ENCODE measurements at places on chromosomes 5 and 9. TPM values are rescaled to one million over a fixed set of nuclear protein-coding genes. Genes with fewer than 3 reads are reported as not detected.

DNA sequence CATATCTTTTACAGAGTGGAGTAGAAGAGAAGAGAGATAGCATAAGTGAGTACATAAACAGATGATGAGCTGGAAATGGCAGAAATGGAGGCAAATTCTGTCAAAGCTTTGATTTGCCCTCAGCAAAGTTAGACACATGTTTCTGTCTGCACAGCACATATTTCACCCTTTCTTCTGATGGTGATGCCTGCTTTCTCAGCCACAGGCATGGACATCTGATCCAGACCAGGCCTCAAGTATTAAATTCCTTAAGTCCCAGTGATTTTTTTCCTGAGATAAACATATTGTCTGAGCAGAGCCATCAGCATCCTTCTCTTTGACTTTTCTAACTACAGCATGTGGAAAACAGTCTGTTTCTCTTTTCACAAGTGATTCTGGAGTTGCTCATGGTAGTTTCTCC, 409.8 kb downstream of the MAN2A1 start:
- no peak overlapping the region for H3K27ac ChIP-seq
- no peaks in the 10 kb centered on the region for H3K36me3 ChIP-seq
- no peak overlapping the region for H3K4me3 ChIP-seq
- DNase-seq, result no peak
- no peaks in the 10 kb centered on the region for H3K4me1 ChIP-seq
- peaks cover 3% of the 10 kb centered on the region for H3K27me3 ChIP-seq

- no peaks in the 10 kb centered on the region for H3K4me1 ChIP-seq
- DNase-seq, result no peak
- no peaks in the 10 kb centered on the region for H3K27me3 ChIP-seq
- H3K36me3 ChIP-seq, result no peaks in the 10 kb centered on the region
- H3K4me3 ChIP-seq, result no peak overlapping the region
- H3K27ac ChIP-seq, result no peak overlapping the region
These were observed 32.0 kb downstream of the RGS3 start for GRCh38 chr9:113495526-113495925.

DNA sequence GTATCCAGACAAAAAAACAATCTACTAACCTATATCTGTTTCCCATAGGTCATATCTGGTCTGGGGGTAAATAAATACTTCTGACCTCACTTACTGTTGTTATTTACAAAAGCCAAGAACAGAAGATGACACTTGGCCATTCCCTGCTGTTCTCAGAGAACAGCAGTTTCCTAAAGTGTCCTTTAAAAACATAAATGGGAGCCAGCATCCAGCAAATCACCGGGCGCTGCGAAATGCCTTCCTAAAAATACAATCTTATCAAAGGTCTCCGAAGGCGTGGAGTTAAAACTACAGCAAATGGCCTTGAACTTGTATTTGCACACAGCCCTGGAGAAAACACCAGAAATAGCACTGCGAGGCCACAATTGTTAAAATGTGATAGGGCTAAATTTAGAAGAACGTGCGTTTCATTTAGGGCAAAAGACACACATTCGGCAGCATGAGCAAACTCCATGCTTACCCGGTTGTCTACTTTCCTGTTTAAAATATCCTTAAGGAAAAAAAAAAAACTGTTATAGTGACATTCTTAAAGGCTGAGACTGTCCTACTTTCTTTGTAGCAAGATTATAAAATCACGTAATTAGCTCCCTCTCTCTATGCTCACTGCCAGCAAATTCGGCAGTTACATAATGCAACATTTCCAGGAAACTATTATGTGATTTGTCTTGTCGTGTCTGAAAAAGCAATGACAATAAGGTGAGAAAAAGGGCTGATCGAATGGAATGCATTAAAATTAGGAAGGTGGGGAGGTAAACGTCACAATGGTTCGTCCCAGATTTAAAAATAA, 1.5 kb downstream of the NFIL3 start:
- H3K4me1 ChIP-seq, result peaks cover 38% of the 10 kb centered on the region
- H3K27me3 ChIP-seq, result peaks cover 35% of the 10 kb centered on the region
- H3K4me3 ChIP-seq, result peak overlapping the region; percentile 93
- DNase-seq, result no peak
- no peak overlapping the region for H3K27ac ChIP-seq

The KCNT1 gene
- not detected for total RNA-seq
